Breast epithelium (tissue), 4 donors: ENCODE measurements at places on chromosomes 1 and 21. TPM values are rescaled to one million over a fixed set of nuclear protein-coding genes. Genes with fewer than 3 reads are reported as not detected.
A peak's percentile ranks its signal among the peaks of the same experiment; 100 is the strongest.

- no peaks in the 10 kb centered on the region for H3K36me3 ChIP-seq
- peak overlapping the region; percentile 95 for H3K27ac ChIP-seq
- peaks cover 37% of the 10 kb centered on the region for H3K4me1 ChIP-seq
- H3K27me3 ChIP-seq: no peaks in the 10 kb centered on the region
Observed at GRCh38 chr1:16174886-16175598, 19.2 kb upstream of the EPHA2 start.

- H3K27me3 ChIP-seq: no peaks in the 10 kb centered on the region
- no peaks in the 10 kb centered on the region for H3K4me1 ChIP-seq
- DNase-seq: no peak
- H3K27ac ChIP-seq: no peak overlapping the region
- H3K36me3 ChIP-seq: no peaks in the 10 kb centered on the region
Observed at GRCh38 chr1:14620941-14621340, 22.5 kb downstream of the KAZN start.

Gene RNU1-3
- under 0.01 TPM for total RNA-seq

GRCh38 chr1:39685071-39685470 lies 6.2 kb downstream of the HPCAL4 start:
- no peak overlapping the region for H3K27ac ChIP-seq
- H3K27me3 ChIP-seq: peaks cover 26% of the 10 kb centered on the region
- DNase-seq: no peak
- H3K4me1 ChIP-seq: no peaks in the 10 kb centered on the region

- no peaks in the 10 kb centered on the region for H3K4me1 ChIP-seq
- no peaks in the 10 kb centered on the region for H3K27me3 ChIP-seq
- DNase-seq: no peak
Observed at GRCh38 chr1:89587729-89588161, 45.2 kb upstream of the LRRC8C start.

DNA sequence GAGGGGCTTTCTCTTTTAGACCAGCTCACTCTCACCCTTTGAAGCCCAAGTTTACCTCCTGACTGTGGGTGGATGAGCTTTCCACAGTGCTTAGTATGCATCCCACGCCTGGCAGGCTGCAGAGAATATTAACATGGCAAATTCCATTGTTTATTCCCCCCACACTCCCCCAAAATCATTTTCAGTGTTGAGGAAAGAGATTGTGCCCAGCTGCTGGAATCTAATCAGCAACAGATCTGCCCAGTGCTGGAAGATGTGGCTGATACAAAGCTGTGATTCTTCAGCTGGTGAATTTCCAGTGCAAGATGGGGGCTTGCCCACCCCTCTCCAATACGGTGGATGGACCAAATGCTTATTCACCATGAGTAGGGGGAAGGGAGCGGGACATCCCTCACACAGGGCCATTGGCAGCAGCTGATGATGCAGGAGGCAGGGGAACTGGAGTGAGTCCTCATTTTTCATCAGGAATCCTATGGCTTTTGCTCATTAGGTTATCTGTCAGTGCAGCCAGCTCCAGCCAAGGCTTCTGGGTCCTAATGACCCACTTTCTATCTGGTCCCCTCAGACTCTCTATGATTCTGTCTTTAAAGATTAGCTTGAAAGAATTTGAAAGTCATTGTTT lies 39.7 kb upstream of the KCNA3 start:
- no peak overlapping the region for H3K27ac ChIP-seq
- no peak overlapping the region for H3K4me3 ChIP-seq
- H3K4me1 ChIP-seq: no peaks in the 10 kb centered on the region
- no peaks in the 10 kb centered on the region for H3K36me3 ChIP-seq
- H3K27me3 ChIP-seq: no peaks in the 10 kb centered on the region

DNA sequence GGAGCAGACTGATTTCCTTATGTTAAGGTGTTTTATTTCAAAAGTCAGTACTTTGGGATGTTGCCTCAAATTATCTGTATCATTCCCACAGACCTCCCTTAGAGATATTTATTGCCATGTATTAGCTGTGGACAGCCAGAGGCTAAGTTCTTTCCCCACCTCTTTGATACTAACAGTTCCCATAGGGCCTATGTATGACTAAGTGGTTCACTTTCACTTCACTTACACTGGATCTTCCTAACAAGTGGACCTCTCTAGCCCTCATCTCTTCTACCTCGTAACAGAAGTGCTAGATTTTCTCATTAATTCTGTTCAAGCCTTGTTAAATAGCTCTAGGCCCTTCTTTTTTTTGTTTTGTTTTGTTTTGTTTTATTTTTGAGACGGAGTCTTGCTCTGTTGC lies 6.2 kb downstream of the TRAF5 start:
- no peak for DNase-seq
- H3K36me3 ChIP-seq: no peaks in the 10 kb centered on the region
- H3K27me3 ChIP-seq: no peaks in the 10 kb centered on the region

DNA sequence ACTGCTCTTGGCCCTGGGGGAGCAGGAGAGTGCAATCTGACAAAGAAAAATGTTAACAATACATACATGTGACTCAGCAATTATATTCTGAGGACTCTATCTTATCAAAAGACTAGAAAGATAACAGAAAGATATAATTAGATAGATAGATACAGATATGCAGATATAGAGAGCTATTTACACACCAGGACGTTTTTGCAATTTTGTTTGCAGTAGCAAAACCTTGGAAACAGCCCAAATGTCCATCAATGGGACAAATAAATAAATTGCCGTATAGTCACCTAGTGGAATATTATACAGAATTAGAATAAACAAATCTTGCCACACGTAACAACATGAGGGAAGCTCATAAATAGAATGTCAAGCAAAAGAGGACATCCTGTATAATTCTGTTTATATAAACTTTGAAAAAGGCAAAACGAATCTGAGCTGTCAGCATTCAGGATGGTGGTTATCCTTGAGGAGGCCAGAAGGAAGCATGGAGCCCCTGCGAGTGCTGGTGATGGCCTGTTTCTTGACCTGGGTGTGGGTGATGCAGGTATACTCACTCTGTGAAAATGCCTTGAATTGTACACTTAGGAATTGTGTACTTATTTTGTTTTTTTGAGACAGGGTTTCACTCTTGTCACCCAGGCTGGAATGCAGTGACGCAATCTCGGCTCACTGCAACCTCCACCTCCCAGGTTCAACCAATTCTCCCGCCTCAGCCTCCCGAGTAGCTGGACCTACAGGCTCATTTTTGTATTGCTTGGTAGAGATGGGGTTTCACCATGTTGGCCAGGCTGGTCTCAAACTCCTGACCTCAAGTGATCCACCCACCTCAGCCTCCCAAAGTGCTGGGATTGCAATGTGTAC lies 12.8 kb upstream of the TRIM63 start:
- no peak overlapping the region for H3K4me3 ChIP-seq
- H3K27ac ChIP-seq: no peak overlapping the region
- H3K27me3 ChIP-seq: no peaks in the 10 kb centered on the region

Gene SPRR2B
- total RNA-seq: not detected

- H3K4me1 ChIP-seq: no peaks in the 10 kb centered on the region
- no peaks in the 10 kb centered on the region for H3K27me3 ChIP-seq
Observed at GRCh38 chr1:205971082-205971481, 27.8 kb upstream of the SLC26A9 start.

DNA sequence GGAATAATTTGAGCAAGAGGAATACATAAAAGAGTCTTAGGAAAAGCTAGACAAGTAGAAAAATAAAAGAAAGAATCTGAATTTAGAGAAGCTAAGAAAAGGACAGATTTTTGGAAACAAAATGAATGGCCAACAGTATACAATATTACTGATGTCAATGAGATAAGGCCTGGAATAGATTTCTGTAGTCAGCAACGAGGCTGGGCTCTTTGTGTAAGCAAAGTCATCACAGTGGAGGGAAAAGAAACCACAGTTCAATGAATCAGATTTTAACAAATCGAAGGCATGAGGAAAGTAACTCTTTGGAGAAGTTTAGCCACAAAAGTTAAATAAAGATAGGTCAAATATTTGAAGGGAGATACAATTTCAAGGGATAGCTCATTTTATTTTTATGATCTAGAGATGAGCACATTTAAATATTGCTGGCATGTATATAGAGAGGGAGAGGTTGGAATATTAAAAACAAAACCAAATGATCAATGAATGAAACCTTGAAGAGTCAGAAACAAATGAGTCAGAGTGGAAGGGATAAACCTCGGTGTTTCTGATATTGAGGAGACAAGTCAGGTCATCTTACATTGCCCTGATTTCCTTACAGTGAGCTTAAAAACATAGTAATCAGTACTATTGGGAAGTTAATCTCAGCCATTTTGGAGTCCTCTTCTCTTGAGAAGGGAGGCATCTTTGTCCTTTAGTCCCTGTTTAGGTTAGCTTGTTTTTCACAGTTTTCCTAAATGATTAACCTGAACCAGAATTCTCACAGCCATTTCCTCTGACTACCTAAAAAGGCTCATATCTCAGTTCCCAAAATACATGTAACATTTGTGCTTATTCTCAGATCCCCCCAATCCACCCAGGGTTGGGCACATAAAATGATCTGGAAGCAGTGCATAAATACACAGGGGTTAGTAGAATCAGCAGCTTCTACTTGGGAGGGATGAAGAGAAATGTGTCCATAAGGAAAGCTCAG lies 620.0 kb upstream of the B3GALT2 start:
- H3K4me1 ChIP-seq: no peaks in the 10 kb centered on the region
- no peak overlapping the region for H3K4me3 ChIP-seq
- H3K27ac ChIP-seq: no peak overlapping the region
- no peak for DNase-seq
- H3K36me3 ChIP-seq: no peaks in the 10 kb centered on the region

GRCh38 chr1:208208132-208208487 lies 36.1 kb downstream of the PLXNA2 start:
- no peaks in the 10 kb centered on the region for H3K27me3 ChIP-seq
- H3K4me1 ChIP-seq: no peaks in the 10 kb centered on the region
- DNase-seq: no peak
- H3K4me3 ChIP-seq: no peak overlapping the region

GRCh38 chr1:207805841-207806421 lies 54.1 kb downstream of the CD46 start:
- H3K4me1 ChIP-seq: peaks cover 18% of the 10 kb centered on the region
- H3K27ac ChIP-seq: peak overlapping the region; percentile 73
- H3K36me3 ChIP-seq: peaks cover 7% of the 10 kb centered on the region

- DNase-seq: no peak
- peak overlapping the region; percentile 16 for H3K27ac ChIP-seq
- no peaks in the 10 kb centered on the region for H3K27me3 ChIP-seq
Observed at GRCh38 chr1:37574834-37575480, 18.2 kb downstream of the DNALI1 start.

Gene RAB25
- not detected for total RNA-seq

Gene FMOD
- 92.4 TPM for total RNA-seq

- no peak overlapping the region for H3K4me3 ChIP-seq
- H3K36me3 ChIP-seq: no peaks in the 10 kb centered on the region
- no peak overlapping the region for H3K27ac ChIP-seq
- no peak for DNase-seq
Observed at GRCh38 chr1:216064643-216065042, 358.6 kb downstream of the USH2A start.

DNA sequence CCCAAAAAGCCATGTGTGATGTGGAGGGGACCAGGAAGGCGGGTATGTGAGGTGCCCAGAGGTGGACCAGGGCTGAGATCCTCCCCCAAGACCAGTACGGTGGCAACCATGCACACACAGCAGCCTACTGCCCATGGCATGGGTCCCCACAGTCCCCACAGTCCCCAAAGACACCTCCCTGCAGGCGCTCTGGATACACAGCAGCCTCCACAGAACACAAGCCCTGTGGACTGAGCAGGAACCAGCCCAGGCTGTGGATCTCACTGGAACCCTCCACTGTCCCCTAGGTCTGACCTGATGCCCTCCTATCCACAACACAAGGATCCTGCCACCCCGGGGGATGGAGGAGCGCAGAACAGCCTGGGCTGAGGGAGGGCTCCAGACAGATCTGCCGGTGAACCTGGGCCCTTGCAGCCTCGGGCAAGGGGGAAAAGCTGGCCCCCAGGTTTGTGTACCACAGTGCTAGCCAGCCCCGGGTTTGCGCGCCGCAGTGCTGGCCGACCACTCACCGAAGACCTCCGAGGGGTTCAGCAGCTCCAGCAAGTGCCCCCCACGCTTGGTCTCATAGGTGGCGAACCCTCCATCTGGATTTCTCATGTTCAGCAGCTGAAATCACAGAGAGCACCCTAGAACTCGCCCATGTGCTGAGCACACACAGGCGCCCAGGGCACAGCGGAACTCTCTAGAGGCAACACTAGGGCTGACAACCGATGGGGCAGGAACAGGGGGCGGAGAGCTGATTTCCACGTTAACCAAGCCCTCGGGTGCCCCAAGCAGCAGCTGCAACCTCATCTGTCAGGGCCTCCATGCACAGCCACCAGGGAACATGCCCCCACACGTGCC lies 22.1 kb upstream of the SPATC1L start:
- H3K27me3 ChIP-seq: no peaks in the 10 kb centered on the region
- H3K4me3 ChIP-seq: no peak overlapping the region
- DNase-seq: no peak
- no peak overlapping the region for H3K27ac ChIP-seq
- H3K4me1 ChIP-seq: no peaks in the 10 kb centered on the region
- peaks cover 11% of the 10 kb centered on the region for H3K36me3 ChIP-seq

DNA sequence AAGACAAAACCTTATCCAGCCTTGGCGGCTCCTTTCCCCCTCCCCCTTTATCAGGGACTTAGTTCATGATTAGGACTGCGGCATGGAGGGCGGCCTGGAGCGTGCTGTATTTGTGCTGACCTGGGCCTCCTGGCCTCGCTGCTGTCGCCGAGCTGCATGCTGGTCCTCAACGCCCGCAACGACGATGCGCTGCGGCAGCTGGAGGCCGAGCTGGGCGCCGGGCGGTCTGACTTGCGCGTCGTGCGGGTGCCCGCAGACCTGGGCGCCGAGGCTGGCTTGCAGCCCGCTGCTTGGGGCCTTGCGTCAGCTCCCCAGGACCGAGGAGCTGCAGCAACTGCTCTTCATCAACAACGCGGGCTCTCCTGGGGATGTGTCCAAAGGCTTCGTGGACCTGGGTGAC lies 70.9 kb downstream of the TM2D1 start:
- H3K27ac ChIP-seq: no peak overlapping the region
- H3K27me3 ChIP-seq: no peaks in the 10 kb centered on the region
- H3K36me3 ChIP-seq: no peaks in the 10 kb centered on the region
- H3K4me3 ChIP-seq: no peak overlapping the region
- no peak for DNase-seq

- no peak overlapping the region for H3K4me3 ChIP-seq
- DNase-seq: no peak
Observed at GRCh38 chr1:224735159-224735558, 119.0 kb downstream of the CNIH3 start.

Gene COL8A2
- total RNA-seq: 3.4 TPM
